Mesothelial cell of epicardium (in vitro differentiated cells): ENCODE measurements at places on chromosomes 4 and X.

GRCh38 chr4:13601848-13602247, 25.7 kb downstream of the BOD1L1 start:
- no peak for DNase-seq

DNA sequence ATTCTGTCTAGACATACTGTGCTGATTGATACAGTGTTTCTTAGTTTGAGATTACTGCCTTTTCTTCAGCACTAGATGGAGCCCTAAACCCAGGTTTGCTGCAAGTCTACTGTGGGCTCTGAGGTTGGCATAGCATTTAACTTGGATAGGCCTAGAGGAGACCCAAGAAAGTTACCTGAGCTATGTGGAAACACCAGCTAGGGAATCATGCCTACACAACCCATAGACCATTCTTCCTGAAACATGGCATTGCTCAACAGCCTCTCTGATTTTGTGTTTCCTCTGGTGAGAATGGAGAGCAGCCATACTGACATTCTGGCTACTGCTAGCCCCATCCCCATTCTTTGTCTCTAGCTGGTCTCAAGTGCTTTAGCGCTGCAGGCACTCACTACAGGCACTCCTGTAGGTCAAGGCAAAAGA, 287.7 kb upstream of the PCDH18 start:
- no peak for DNase-seq

GRCh38 chr4:147987252-147987651, 255.4 kb downstream of the ARHGAP10 start:
- DNase-seq: no peak

DNA sequence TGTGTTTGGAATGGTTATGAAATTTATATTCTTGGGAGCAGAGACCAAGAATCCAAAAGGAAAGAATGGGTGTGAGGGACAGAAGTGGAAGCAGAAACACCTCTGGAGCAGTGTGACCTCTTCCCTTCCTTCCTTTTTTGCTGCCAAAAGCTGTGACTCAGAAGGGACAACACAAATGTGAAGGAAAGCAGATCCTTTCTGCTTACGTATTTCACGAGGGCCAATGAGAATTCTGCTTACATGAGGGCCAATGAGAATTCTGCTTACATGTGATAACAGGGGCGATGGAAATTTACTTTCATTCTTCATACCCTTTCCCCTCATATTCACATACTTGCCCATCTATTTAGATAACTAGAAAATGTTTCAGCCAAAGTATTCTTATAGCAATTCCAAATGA, 404.6 kb downstream of the PRDM5 start:
- no peak for DNase-seq

DNA sequence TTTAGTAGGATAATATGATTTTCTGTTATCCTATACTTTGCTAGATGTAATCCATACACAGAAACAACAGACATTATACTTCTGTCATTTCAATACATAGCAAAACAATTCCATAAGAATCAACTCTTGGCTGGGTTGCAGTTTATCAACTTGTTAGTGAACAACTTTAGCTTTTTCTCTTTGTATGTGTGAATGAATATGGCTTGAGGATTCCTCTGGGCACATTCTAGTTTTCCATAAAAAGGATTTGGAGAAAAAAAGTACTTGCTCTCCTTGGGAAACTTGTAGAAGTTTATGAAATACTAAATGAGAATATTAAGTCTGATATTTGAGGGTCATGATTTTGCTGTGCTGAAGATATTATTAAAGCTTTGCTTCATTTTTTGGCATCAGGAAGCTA, 210.7 kb upstream of the GIMD1 start:
- DNase-seq: no peak

DNA sequence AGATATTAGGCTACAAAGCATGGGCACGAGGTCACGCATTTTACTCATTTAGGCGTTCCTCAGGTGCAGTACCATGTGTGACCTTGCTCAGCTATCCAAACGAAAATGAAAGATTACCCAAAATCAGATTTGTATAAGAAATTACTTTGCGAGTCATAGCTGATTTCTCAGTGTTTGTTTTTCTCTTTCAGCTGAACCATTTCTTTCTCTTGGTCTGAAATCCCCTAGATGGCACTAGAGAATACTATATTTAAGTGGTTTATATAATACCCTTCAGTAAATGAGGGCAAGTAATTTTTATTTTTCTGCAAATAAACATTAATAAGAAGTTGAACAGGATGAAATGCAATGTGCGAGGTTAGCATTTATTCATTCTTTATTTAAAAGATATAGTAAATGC, 496.6 kb downstream of the STIM2 start:
- no peak for DNase-seq

GRCh38 chrX:48684134-48684533, 535 bp downstream of the WAS start:
- no peak for DNase-seq

DNA sequence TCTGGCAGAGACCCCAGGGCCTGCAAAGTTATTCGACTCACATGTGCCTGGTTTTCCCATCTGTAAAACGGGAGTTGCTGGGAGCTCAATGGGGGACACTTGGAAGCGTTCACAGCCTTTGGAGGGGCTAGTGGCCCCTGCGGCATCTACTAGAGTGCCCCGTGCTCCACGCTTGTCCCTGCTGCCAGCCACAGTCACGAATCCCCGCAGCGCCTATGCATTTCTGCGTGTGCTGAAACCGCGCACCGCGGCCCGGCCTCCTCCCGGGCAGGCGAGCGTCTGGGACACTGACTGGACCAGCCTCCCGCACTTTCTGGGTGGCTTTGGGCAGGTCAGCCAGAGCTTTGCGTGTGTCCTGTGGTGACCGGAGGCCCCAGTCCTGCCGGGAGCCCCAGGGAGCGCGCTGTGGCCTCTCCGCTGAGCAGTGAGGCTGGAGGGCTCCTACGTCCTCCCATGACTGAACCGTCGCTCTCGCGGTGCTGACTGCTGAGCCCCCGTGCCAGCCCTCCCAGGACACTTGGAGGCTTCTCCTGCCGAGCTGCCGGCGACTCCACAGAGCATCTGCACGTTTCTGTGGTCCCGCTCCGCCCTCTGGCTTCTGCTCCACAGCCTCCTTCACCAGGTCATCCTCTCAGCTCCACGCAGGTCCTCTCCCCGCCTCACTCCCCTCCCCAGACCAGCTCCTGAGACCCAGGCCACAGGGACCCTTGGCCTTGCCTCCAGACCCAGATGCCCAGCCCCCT, 36.3 kb downstream of the PIGG start:
- no peak for DNase-seq

GRCh38 chr4:56086073-56086541, 137.4 kb downstream of the CEP135 start:
- no peak for DNase-seq

GRCh38 chr4:59759082-59759825, 1440.9 kb upstream of the ADGRL3 start:
- DNase-seq: no peak

DNA sequence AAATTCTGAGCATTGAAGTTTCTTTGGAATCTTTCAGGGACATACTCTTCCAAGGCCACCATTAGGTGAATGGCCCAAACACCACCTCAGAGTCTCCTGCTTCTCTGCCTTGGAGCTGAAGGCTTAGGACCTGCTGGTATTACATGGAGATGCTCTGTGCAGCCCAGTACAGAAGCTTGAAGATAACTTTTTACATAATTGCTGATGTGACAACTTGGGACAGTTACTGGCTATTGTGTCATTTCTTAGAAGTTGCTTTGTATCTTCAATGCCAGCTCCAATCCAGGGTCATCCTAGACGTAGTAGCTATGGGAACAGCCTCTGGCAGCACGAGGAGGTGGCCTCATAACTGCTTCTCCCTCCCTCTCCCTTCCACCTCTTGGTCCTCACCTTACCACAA, 60.5 kb downstream of the RTL5 start:
- no peak for DNase-seq

- DNase-seq: no peak
These were observed 141.3 kb downstream of the CBR4 start for GRCh38 chr4:168868802-168869201.

DNA sequence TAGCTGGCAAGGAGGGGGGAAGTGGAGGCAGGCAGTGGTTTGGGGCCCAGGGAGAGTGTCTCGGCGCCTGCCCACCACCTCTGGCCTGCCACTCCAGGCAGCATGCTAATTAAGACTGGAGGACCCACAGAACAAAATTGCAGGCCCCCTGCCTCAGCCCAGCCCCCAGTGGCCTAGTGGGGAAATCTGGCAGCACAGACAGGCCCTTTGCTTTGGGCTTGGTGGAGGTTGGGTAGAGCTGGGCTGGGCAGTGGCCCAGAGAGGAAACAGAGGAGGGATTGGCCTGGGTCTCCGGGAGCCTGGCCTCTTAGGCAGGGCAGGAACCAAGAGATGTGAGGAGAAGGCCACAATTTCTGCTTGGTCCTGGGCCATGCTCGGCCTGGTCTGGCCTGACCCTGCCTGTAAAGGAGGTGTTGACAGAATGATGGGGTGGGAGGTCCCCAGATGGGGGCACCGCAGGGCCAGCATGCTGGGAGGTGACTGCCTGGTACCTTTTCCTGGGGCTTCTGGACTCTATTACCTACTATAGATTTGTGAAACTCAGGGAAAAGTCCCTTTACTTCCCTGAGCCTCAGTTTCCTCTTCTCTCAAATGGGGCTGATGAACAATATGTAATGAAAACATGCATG, 92.4 kb upstream of the PJA1 start:
- no peak for DNase-seq

DNA sequence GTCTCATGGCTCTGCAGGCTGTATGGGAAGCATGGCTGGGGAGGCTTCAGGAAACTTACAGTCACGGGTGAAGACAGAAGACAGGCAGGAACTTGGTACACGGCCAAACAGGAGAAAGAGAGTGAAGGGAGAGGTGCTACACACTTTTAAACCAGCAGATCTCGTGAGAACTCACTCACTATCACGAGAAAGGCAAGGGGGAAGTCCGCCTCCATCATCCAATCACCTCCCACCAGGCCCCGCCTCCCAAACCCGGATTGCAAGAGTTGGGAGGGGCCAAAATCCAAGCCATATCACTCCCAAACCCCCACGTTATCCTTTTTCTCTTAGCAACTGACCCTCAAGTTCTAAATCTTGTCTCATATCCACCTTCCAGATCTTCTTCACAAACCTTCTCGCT, 1710.5 kb upstream of the TENM3 start:
- no peak for DNase-seq

DNA sequence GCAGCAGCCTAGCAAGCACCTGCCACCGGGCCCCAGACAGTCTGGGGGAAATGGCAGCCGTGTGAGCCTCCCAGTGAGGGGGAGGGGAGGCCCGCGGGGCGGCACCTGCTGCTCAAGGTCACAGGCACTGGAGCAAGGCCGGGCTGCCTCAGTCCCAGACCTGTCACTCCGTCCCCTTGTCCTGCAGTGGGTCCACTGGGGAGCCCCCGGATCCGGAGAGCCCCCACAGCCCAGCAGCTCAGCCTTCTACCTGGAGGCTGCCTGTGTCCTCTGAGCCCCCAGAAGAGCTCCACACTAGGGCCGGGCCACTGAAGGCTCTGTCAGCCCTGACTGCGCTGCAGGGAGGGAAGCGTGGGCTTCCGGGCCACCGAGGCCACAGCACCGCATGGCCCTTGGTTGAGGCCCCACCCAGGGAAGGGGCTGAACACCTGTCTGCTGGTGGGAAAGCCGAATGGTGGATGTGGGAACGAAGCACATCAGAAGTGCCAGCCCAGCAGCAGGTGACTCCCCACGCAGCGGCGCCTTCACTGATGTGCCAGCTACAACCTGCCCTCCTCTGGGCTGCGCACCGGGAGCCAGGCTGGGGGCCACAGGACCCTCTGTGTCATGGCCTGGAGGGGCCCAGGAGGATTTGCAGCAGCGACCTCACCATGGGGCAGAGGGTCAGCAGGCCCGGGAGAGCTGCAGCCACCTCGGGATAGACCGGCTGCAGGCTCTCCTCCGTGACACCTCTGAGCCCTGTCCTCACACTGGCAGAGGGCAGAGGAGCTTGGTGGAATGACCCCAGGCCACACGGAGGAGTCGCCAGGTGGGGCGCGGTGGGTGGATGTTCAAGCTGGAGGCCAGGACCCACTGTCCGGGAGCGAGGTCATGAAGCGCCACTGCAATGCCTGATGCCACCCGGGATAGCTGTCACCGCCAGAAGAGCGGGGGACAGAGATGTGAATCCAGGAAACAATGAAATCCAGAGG, 35.0 kb upstream of the MXD4 start:
- no peak for DNase-seq

DNA sequence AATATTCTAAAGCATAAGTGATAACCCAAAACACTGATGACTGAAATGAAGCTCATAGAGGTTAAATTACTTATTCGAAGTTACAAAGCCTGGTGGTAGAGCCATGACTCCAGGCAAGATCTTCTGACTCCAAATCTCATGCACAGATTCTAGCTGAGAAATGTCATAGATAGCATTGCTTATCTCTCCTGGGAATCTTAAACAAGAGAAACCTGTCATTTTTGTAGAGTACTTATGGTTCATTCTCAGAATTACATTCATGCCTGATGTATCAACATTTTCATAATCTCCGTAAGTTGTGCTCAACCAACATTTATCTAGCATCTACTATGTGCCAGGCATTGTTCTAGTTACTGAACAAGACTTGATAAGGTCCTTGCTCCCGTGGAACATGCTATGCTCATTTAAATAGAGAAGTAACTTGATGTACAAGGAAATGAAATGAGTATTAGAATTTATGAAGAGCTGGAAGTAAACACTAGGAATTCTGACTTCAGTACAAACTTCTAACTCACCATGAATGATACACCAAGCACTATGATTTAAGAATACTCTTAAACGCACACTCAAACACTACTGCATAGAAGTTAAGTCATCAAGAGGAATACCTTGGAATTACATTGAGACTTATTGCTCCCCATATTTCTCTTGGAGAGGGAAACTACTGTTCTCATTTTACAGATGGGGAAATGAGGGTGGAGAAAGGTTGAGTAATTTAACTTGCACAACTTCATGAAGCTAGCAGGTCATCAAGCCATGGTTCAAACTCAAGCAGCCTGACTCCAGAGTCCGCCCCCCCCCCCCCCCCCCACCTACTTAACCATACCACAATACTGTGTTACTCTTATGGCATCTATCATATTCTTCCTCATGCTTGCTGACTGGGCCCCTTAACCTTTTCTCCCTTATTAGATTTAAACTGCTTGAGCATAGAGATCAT, 45.4 kb downstream of the MBNL3 start:
- no peak for DNase-seq

DNA sequence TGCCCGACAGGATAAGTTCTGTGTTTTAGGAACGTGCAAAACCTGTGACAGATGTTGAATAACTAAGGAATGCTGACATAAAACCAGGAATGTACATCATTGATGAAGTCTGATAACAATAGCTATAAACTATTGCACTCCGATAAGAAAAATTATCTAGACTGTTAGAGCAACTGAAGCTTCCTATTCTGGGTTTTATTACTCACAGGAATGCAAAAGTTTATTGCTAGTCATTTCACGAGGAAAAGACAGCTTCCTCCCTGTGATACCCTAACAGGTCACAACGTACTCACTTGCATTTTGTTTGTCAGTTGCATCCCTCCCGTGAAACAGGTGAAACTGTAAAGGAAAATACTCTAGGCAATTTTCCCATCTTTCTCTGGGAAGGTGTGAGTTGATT, 65.9 kb downstream of the CLDN22 start:
- no peak for DNase-seq

DNA sequence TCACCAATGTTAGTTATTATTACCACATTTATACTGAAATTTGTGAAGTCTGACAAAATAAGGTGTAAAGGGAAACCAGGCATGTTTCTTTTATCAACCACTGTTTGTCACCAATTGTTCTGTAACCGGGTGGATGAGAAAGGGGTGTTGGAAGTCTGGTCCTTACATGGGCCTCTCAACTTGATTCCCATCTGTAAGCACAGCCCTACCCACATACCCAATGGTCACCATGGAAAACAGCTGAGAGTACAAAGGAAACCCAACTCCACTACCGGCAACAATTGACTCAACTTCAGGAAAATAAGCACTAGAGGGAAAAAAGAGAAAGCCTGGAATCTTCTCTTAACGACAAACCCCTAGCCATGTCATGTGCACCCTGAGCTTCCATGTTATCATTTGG, 70.8 kb upstream of the PTCHD1 start:
- DNase-seq: no peak
